Stomach (tissue), 19 donors: ENCODE measurements at places on chromosomes 4 and X. TPM values are rescaled to one million over a fixed set of nuclear protein-coding genes. Genes with fewer than 3 reads are reported as not detected.

Gene FGF13
- total RNA-seq = 24.8 TPM

Gene KIT
- 34.8 TPM for total RNA-seq

DNA sequence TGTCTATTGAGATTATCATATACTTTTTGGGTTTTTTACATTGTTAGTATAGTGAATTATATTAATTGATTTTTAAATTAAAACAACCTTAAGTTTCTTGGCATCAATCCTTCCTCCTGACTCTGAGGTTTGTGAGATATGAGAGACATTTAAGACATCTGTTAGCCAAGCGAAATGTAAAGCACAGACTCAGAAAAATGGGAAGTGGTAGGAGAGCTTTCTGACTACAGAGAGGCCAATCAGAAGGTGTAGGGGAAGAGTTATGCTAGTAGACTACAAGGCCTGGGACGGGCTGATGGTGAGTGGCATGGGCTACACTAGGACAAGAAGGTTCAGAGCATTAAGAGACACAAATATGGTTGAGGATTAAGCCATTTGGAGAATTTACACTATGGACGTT lies 255.4 kb downstream of the PRDM5 start:
- DNase-seq = no peak

GRCh38 chr4:38030023-38030422 lies 69.8 kb downstream of the PTTG2 start:
- no peak for DNase-seq

DNA sequence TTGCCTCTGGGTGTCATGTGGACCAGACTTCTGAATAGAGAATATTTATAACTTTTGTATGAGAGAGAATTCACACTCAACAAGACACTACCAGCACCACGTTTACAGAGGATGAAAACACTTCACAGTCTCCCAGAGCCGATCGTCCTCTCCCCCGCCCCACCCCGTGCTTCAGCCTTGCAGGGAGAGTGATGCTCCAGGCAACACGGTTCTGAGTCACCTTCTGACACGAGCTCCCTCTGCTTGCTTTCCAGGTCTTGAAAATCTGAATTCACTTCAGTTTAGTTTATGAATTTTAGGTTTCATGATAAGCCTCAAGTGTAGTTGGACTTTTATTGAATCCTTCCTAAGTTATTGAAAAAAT lies 59.8 kb downstream of the CPLX1 start:
- peak; percentile 37 for DNase-seq

DNA sequence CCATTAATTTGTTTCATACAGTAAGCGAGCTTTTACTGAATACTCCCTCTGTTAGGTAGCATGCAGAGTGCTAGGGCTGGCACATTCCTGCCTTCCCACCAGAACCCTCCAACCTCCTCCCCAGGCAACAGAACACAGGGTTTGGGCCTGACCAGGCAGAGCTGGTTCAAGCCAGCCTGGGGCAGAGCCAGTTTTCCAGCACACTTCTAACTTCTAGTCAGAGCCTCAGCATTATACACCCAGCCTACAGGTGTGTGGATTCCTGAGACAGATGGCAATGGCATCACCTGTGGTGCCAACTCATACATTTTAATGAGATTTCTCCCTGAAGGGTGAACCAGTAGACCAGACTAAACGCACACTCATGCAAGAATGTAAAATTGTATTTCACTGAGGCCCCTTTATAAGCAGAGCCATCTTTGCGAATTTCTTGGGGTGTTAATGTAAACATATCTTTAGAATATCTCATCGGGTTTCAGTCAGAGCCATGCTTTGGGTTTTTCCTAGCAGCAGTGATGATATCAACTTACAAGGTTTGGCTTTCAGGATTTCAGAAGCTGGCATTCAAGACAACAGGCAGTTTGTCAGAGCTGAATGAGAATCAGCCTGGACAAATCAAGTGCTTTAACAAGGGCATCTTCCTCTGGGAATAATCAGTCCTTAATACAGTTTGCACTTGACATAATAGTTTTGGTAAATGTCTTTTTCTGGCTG lies 92.0 kb downstream of the GATB start:
- no peak for DNase-seq

GRCh38 chr4:52317361-52317879 lies 266.3 kb downstream of the SPATA18 start:
- no peak for DNase-seq

- no peak for DNase-seq
These were observed 922.1 kb downstream of the RAB28 start for GRCh38 chr4:12562021-12562420.

DNA sequence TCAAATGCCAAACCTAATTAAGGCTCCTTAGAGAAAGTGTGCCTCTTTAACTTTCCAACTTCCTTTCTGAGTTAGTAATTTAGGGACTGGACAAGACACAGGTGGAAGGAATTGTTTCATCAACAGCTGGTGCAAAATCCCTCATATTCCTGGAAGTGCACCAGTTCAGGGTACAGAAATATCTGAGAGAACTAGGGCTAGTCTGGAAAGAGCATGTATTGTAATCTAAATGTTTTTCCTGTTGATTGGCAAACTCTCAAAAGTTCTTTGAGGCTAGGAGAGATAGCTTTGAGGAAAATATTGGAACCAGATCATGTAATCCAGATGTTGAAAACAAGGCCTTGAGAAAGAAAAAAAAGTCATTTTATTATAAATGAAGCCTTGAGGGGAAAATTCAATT lies 98.1 kb upstream of the C1GALT1C1 start:
- no peak for DNase-seq

DNA sequence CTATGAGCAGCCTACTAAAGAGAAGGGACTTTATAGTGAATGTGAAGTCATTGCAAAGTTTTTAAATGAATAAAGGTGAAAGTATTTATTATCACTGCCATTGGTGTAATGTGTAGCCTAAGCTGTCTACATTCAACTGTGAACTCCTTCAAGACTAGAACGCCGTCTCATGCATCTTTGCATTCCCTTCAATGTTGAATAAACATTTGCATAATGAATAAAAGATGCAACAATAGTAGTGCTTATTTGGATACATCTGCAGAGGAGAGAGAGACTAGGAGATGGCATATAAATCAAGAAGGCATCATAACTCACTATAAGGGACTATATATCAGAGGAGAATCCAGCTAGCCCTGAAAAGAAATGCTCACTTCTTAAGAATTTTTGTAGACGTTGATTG lies 1623.8 kb upstream of the TENM3 start:
- DNase-seq = no peak

DNA sequence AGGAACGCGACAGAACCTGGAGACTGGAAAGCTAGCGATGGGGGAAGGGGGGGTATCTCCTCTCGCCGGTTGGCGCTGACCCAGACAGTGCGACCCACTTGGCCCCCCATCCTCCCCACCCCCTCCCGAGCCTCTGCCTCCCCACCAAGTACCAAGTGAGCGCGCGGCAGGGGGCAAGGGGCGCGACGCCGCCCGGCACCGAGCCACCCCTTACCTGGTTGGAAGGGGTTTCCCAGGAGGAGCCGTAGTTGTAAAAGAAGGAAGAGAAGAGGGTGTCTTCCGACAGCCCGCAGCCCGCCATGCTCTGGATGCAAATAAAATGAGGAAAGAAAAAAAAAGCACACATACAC lies 112.2 kb downstream of the DHX15 start:
- no peak for DNase-seq

DNA sequence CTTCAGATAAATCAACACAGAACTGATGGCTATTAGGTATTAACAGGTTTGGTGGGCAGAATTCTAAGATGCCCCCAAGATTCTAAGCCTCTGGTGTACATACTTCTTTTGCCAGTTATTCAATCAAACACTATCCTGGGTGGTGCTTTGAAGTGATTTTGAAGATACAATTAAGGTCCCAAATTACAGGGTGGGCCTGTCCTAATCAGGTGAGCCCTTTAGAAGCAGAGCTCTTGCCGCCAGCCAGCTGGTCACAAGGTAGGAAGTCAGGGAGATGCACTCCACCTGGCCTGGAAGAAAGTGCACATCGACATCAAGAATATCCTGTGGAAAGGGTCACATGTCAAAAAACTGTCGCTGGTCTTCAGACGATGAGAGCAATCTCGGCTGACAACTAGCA lies 29.5 kb downstream of the ASB9 start:
- DNase-seq = no peak

DNA sequence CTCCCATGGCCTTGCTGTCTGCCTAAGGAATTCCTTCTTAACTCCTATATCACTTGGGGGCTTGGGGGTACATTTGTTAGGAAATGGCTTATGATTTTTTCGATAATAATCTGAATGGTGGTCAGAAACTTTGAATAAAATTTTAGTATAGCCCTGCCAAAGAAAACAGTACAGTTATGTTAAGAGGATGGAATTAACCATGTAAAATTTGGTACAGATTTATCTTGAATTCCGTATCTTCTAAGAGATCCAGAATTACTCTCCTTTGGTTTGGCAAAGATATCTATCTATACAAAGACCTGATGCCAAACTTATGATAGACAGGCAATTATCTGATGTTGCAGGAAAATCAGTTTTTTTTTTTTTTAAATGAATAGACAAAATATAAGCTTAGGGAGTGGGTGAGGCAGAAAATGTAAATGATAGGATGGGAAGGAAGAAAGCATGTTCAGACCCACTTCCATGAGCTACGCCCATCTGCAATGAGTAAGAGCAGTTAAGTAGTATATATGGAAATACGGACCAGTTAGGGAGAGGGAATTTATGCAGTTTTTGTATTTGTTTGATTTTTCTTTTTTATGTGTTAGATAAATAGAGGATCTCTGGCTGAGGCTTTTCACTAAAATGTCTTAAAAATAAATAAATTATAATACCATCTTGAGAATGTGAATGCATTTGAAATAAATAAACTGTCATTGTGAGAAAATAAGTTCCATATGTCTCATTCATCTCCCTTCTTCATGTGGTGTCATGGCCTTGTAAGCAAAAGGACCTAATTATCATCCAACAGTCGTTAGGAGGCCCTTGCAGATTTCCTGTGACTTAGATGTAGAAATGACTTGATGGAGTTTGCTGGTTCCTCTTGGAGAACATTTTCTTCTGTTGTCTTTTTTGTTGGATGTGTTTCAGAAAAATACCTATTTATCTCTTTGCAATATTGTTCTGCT lies 389.6 kb downstream of the ARHGAP24 start:
- DNase-seq = no peak

- no peak for DNase-seq
These were observed 148.5 kb downstream of the MAGEC1 start for GRCh38 chrX:142052238-142052637.

GRCh38 chr4:78019414-78019813 lies 37.7 kb upstream of the FRAS1 start:
- no peak for DNase-seq

DNA sequence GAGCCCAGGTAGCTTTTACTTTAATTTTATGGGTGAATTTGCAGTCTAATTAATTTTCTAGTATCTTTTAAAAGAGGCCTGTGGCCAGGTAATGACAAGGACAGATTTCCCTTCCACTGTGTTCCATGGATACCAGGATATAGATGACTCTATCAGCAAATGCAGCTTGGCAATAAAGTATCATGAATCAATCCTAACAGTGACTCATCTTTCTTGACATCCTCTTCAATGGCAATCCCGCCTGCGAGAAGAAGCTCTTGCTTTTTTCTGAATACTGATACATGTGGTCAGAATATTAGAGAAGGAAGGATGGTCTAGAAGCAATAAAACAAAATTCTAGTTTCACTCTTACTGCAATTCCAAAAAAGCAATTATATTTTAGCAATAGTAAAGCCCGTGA lies 267.8 kb downstream of the DTHD1 start:
- DNase-seq = no peak

DNA sequence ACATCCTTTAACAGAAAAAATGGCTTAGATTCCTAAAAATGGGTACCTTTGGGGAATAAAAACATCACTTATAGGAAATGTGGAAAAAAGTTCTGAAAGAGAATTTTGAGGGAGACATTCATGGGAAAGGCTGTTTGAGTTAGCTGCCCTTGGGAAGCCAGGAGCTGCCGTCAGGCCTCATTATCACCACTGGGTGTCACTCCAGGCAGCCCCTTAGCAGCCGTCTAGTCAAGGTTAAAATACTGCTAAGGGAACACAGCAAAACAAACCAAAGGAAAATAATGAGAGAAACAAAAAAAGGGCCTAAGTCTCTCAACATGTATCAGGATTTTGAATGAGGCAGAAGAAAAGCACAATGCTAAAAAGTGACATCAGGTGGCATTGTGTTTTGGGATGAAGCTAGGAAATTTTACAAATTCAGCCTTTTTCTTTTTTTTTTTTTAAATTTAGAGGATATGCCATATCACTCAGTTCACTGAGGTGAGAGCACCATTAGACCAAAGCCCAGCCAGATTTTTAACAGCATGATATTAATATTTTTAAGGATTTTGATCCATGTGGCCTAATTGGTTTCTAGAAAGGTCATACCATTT lies 235.3 kb downstream of the GPAT3 start:
- peak; percentile 82 for DNase-seq

DNA sequence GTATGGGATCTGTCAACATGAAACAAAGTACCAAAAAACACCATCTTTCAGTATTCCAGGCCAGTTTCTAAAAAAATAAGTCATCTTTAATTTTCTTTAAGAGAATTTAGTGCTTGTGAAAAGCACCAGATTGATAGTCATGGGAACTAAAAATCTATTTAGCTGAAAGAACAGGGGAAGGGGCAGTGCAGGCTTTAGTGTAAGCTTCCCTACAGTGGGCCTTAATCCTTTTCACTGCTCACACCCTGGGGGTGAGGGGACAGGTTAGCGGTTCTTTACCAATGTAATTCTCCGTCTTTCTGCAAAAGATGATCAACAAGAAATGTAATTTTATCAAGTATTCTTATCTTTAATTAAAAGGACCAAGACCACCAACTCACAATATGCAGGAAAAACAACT lies 47.1 kb downstream of the CHIC2 start:
- DNase-seq = no peak

GRCh38 chr4:102616636-102617035 lies 115.5 kb downstream of the NFKB1 start:
- no peak for DNase-seq

DNA sequence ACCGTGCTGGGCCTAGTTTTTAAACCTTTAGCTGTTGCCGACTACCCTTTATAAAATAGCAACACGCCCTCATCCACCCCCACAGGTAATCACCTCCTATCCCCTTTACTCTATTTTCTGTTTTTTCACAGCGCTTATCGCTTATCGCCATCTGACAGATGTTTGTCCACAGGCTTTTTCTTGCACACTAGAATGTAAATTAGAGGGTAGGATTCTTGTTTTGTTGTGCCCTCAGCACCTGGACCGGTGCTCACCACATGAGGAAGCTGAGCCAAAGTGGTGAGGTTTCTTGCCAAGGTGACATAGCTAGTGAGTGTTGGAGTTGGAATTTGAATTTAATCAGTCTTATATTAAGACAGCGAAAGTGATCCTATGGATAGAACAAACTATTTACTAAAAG lies 2.9 kb upstream of the RBBP7 start:
- DNase-seq = no peak

- no peak for DNase-seq
These were observed 132.5 kb downstream of the SORBS2 start for GRCh38 chr4:185679523-185679922.

DNA sequence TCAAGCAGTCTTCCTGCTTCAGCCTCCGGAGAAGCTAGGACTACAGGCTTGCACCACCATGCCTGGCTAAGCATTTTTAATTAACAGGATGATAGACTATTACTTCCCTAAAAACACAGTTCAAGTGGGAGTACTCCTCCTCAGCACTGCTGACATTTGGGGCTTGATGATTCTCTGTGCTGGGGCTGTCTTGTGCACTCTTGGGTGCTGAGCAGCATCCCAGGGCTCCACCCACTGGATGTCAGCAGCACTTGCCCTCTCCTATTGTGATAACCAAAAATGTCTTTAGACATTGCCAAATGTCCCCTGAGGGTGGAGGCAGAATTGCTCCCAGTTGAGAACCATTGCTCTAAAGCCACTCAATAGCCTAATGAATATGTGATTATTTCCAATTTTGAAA lies 60.4 kb downstream of the CLCN4 start:
- DNase-seq = no peak

GRCh38 chrX:12721042-12721441 lies 70.2 kb upstream of the PRPS2 start:
- peak; percentile 10 for DNase-seq

- no peak for DNase-seq
These were observed 8.9 kb downstream of the SMIM20 start for GRCh38 chr4:25922812-25923369.
